ENCODE measurements at places on chromosomes 2 and 18. TPM values are rescaled to one million over a fixed set of nuclear protein-coding genes. Genes with fewer than 3 reads are reported as not detected.

FZD7 gene
- 1.2 TPM for total RNA-seq

GPN1 gene
- 27.1 TPM for total RNA-seq

GPR55 gene
- 10.4 TPM for total RNA-seq

AKAIN1 gene
- not detected for total RNA-seq

CXCR1 gene
- total RNA-seq: not detected

OSR1 gene
- total RNA-seq: not detected

RAB1A gene
- total RNA-seq: 51.4 TPM

MEMO1 gene
- total RNA-seq: 35.1 TPM

L3MBTL4 gene
- total RNA-seq: 0.18 TPM

MPP4 gene
- total RNA-seq: not detected

AMER3 gene
- total RNA-seq: not detected

ESPNL gene
- 0.34 TPM for total RNA-seq

GALNT14 gene
- total RNA-seq: 0.36 TPM

ACTR2 gene
- 258 TPM for total RNA-seq

SGPP2 gene
- total RNA-seq: 0.31 TPM

Measured in naive thymus-derived CD8-positive, alpha-beta T cell (primary cell).